ENCODE measurements at places on chromosomes 16 and 17. TPM values are rescaled to one million over a fixed set of nuclear protein-coding genes. Genes with fewer than 3 reads are reported as not detected.

- H3K36me3 ChIP-seq, result no peaks in the 10 kb centered on the region
- H3K4me3 ChIP-seq, result no peak overlapping the region
- peaks cover 2% of the 10 kb centered on the region for H3K4me1 ChIP-seq
- peaks cover 5% of the 10 kb centered on the region for H3K27me3 ChIP-seq
- no peak for DNase-seq
Observed at GRCh38 chr16:2200313-2200712, 3.9 kb upstream of the CASKIN1 start.

- H3K27ac ChIP-seq, result no peak overlapping the region
- peaks cover 10% of the 10 kb centered on the region for H3K36me3 ChIP-seq
- no peak overlapping the region for H3K4me3 ChIP-seq
Observed at GRCh38 chr17:63645775-63646487, 23.7 kb downstream of the MAP3K3 start.

DNA sequence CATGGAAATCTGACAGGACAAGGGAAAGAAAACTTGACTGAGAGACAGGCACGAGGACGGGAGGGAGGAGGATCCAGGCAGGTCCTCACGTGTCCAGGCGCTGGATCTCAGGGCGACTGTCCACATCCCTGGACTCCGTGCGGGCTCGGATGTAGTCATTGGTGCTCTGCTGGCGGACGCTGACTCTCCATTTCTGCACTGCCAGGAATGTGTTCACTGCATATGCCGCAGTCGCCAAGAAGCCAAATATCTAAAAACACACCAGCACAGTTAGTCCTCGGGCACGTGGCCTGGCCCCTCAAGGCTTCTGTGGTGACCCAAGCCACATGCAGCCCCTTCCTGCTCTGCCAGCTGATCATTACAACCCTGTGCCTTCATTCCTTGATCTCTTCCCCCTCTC, 17.5 kb downstream of the CMTM3 start:
- no peak overlapping the region for H3K4me3 ChIP-seq
- peaks cover 28% of the 10 kb centered on the region for H3K36me3 ChIP-seq
- DNase-seq, result no peak
- peaks cover 54% of the 10 kb centered on the region for H3K4me1 ChIP-seq
- H3K27me3 ChIP-seq, result no peaks in the 10 kb centered on the region

Gene IQCK
- total RNA-seq, result 6.2 TPM

Gene OTOP3
- total RNA-seq, result not detected
